CD4-positive, alpha-beta T cell (primary cell): ENCODE measurements at places on chromosomes 12 and 14.

DNA sequence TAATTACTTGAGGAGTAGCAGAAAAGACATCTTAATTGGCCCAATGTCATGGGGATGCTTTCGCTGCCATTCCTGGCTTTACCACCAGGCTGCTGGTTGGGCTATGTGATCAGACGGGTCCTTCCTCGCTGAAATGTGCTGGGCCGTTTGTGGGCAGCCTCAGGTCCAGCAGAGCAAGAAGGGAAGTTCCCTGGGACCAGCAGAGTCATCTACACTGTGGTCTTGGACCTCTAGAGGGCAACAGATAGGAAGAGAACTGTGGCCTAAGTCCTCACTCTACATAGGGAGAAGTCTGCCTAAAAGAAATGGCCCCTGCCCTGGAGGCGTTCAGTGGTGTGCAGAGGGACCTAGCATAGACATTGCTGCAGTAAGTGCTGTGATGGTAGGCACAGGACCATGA is 10.9 kb downstream of the EVL start:
- peak overlapping the region; percentile 13 for H3K4me3 ChIP-seq
- DNase-seq = peak; percentile 44
- peaks cover 83% of the 10 kb centered on the region for H3K36me3 ChIP-seq
- H3K4me1 ChIP-seq = peaks cover 96% of the 10 kb centered on the region
- H3K27me3 ChIP-seq = no peaks in the 10 kb centered on the region

- no peak overlapping the region for H3K27ac ChIP-seq
- DNase-seq = no peak
- H3K27me3 ChIP-seq = no peaks in the 10 kb centered on the region
Observed at GRCh38 chr12:98149691-98150210, 365.6 kb upstream of the TMPO start.

GRCh38 chr12:55698241-55698955 is 9.3 kb downstream of the ITGA7 start:
- no peak overlapping the region for H3K27ac ChIP-seq
- no peaks in the 10 kb centered on the region for H3K4me1 ChIP-seq
- no peak overlapping the region for H3K4me3 ChIP-seq
- no peak for DNase-seq
- no peaks in the 10 kb centered on the region for H3K27me3 ChIP-seq

- DNase-seq = no peak
- no peak overlapping the region for H3K27ac ChIP-seq
- H3K4me3 ChIP-seq = peak overlapping the region; percentile 3
Observed at GRCh38 chr12:124564971-124565491, 2.4 kb downstream of the NCOR2 start.

DNA sequence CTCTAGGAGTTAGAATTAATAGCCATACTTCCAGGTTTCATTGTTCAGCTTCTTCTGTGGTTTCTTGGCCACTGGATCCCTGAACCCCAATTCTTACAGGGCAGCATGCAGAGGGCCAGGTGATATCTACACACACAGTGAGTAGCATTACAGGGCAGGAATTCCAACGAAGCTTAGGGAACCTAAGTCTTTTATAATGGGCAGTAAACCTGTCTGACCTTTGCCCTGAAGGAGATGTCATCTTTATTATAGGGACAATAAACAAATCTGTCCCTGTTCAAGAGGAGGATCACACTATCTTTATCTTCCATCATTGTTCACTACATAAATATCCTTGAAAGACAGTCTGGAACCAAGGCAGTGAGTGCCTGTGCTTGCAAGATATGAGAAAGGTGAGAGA is 11.7 kb upstream of the EML5 start:
- H3K4me3 ChIP-seq = no peak overlapping the region
- H3K27ac ChIP-seq = no peak overlapping the region
- no peaks in the 10 kb centered on the region for H3K36me3 ChIP-seq
- H3K4me1 ChIP-seq = no peaks in the 10 kb centered on the region
- H3K27me3 ChIP-seq = peaks cover 3% of the 10 kb centered on the region
- DNase-seq = no peak

DNA sequence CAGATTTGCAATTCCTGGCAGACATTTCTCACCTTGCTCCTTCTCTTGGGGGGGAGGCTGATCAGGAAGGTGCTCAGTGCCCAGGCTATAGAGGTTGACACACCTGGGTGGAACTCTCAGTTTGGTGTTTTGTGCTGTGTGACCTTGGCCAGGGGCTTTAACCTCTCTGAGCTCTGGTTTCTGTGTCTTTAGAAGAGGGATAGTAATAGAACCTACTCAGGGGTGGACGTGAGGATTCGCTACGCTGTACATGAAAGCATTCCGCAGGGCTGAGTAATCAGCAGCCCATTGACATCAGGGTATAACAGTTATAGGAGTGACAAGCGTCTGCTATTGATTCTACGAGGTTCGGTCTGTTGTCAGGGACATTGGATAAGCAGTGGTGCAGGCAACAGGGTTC is 98.1 kb downstream of the PHETA1 start:
- H3K27me3 ChIP-seq = no peaks in the 10 kb centered on the region
- no peaks in the 10 kb centered on the region for H3K36me3 ChIP-seq
- no peak overlapping the region for H3K27ac ChIP-seq
- H3K4me1 ChIP-seq = no peaks in the 10 kb centered on the region
- DNase-seq = no peak

GRCh38 chr14:64244279-64244678 is 49.9 kb downstream of the ESR2 start:
- no peaks in the 10 kb centered on the region for H3K36me3 ChIP-seq
- DNase-seq = no peak
- no peaks in the 10 kb centered on the region for H3K4me1 ChIP-seq
- no peak overlapping the region for H3K4me3 ChIP-seq
- H3K27me3 ChIP-seq = no peaks in the 10 kb centered on the region
- no peak overlapping the region for H3K27ac ChIP-seq

DNA sequence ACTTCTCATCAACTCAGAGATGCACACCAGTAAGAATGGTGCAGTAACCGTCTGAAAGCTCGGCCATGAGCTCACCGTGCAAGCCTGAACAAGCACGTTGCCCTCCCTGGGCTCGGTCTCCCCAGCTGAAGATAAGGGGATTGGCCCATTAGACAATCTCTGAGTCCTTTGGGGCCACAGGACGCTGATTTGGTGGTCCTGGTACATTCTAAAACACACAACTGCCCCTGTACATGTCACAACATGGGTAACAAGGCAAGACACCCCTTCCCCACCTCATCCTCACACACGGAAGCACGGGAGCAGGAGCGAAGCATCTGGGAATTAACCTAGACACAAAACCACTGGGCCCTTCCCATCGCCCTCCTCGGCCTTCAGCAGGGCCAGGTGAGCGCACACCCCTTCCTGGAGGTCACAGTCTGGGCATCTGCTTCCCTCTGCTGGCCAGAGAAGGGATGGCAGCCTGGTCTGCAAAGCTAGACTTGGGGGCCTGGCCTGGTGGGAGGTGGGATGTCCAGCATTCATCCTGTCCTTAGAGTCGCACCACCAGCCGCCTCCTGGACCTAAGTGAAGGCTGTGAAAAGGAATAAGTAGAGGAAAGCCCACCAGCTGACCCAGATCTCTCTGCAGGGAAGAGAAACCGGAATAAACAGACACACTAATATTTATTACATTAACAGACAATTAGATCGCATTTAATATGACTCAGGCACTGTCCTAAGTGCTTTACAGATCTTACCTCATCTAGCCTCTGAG is 18.9 kb upstream of the SMUG1 start:
- no peaks in the 10 kb centered on the region for H3K36me3 ChIP-seq
- DNase-seq = peak; percentile 83
- peaks cover 12% of the 10 kb centered on the region for H3K27me3 ChIP-seq
- H3K4me3 ChIP-seq = no peak overlapping the region

GRCh38 chr14:88553886-88554456 is 836 bp downstream of the PTPN21 start:
- peaks cover 29% of the 10 kb centered on the region for H3K27me3 ChIP-seq
- no peaks in the 10 kb centered on the region for H3K36me3 ChIP-seq
- H3K4me3 ChIP-seq = peak overlapping the region; percentile 2

- H3K27me3 ChIP-seq = no peaks in the 10 kb centered on the region
- no peak for DNase-seq
- H3K27ac ChIP-seq = no peak overlapping the region
- H3K36me3 ChIP-seq = no peaks in the 10 kb centered on the region
- no peaks in the 10 kb centered on the region for H3K4me1 ChIP-seq
- no peak overlapping the region for H3K4me3 ChIP-seq
Observed at GRCh38 chr12:1881936-1882335, 36.5 kb downstream of the CACNA2D4 start.

DNA sequence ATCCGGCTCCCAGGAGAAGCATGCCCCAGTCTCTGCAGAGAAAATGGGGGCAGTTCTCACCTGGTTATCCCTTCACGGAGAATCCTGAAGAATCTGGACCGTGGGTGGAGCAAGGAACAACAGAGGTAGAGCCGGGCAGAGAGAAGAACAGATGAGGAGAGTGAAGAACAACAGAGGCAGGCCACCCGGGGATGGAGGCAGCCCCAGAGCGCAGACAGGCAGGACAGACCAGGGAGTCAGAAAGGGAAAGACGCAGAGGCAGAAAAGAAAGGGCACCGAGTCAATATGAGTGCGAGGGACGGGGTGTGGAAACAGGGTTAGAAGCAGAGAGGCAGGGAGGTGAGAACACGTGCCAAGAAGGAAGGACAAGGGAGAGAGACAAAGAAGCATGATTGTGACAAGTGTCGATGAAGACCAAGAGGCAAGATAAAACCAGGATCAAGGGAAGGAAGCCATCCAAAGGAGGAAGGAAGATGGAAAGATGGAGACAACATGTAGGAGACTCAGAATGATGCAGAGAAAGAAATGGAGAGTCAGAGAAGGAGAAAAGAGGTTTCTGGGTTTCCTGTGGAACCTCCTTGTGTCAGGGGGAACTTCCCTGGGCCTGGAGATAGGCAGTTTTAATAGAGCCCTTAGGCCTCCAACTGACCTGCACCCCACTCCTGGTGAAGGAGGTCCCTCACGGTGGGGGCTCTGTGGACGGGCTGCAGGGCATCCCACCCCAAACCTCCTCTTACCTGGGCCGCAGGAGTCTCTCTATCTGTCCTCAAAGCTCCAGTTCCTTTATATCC is at the start of gene MYH6:
TSS of gene MYH6 (minus strand) at position 758 of the 791 bp plus-strand sequence. CDS start 1,050 bp downstream, outside the sequence.
- no peaks in the 10 kb centered on the region for H3K4me1 ChIP-seq
- no peaks in the 10 kb centered on the region for H3K27me3 ChIP-seq
- no peaks in the 10 kb centered on the region for H3K36me3 ChIP-seq
- DNase-seq = no peak
- H3K4me3 ChIP-seq = no peak within 1 kb of the TSS
- H3K27ac ChIP-seq = no peak within 1 kb of the TSS

DNA sequence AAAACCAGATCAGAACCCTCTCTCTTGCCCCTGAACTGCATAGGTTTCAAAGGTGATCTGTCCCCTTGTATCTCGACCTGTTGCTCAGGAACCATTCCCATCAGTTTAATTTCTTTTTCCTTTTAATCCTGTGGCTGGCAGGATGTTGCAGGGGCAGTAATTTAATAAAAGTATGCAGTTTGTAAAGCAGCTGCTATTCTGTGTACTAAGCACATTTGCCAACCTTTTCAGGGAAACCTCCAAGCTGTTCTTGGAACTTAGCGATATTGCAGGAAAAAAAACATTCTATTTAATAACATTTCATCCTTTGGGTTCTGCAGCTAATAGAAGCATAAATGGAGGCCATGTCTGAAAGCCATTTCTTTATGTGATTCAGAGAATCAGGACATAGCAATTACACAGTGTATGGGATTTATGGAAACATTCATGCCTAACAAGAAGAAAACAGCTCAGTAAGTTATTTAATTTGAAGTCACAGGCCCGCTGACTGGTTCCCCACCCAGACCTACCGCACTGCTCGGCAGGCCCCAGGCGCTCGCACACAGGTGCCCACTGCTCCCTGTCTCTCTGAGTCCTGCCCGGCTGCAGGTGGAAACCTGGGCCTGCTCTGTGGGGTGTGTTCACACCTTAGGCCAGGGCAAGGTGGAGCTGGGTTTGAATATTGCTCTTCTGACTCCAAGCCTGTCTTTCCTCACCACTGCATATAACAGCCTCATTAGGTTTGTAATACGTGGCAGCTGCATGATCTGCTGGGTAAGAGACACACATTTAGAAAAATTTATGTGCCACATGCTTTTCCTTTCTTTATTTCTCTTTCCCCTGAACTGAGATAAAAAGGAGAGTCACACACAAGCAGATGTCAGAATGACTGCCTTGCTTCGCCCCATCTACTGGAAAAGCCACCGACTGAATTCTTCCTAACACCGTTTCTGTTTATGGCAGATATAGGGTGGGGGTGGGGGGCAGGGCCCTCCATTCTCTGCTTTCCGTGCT is 119.7 kb downstream of the SLC25A47 start:
- DNase-seq = no peak
- no peaks in the 10 kb centered on the region for H3K27me3 ChIP-seq
- H3K4me3 ChIP-seq = no peak overlapping the region
- H3K27ac ChIP-seq = no peak overlapping the region

- DNase-seq = no peak
- no peak overlapping the region for H3K4me3 ChIP-seq
- no peaks in the 10 kb centered on the region for H3K4me1 ChIP-seq
- H3K27ac ChIP-seq = no peak overlapping the region
- H3K27me3 ChIP-seq = no peaks in the 10 kb centered on the region
Observed at GRCh38 chr12:2490831-2491230, 303.9 kb upstream of the FKBP4 start.

DNA sequence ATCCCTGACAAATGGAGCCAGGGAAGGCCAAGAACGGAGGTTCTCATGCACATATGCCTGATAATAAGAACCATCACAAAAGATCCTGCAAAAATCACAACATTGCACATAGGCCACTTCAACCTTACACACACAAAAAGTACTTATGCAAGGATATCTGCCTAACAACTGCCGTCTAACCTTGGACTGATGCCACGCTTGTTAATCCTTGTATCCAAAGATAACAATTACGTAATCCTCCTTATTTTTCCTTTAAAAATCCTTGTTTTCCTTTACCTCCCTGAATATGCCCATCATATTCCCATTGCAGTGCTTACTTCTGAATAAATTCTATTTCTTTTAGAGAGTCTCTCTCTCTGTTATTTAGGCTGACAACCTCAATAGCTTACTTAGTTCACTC is 59.5 kb downstream of the TMEM116 start:
- DNase-seq = no peak
- H3K27ac ChIP-seq = no peak overlapping the region
- no peak overlapping the region for H3K4me3 ChIP-seq
- H3K4me1 ChIP-seq = no peaks in the 10 kb centered on the region
- peaks cover 3% of the 10 kb centered on the region for H3K36me3 ChIP-seq

DNA sequence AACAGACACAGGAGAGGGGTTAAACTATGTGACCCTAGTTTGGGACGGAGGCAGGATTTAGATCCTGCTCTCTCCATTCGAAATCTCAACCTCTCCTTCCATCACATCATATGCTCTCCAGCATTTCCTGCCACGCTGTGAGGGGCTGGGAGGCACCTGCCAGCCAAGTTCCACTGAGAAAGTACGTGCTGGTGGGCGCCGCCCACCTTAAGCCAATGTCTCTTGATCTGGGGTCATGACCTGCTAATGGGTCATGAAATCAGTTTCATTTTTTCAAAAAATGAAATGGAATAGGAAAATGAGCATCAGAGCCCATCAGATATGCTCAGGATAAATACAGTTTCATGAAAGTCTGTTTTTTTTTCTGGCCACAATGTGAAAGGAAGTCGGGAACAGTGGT is 7.2 kb downstream of the MCRS1 start:
- no peak for DNase-seq
- peaks cover 83% of the 10 kb centered on the region for H3K36me3 ChIP-seq
- no peak overlapping the region for H3K27ac ChIP-seq
- no peak overlapping the region for H3K4me3 ChIP-seq
- H3K27me3 ChIP-seq = no peaks in the 10 kb centered on the region
